ENCODE measurements at places on chromosomes 13 and 19. TPM values are rescaled to one million over a fixed set of nuclear protein-coding genes. Genes with fewer than 3 reads are reported as not detected.
A peak's percentile ranks its signal among the peaks of the same experiment; 100 is the strongest.

RFPL4A gene
- not detected for polyA plus RNA-seq

- no peak for DNase-seq
Measured at GRCh38 chr13:60689571-60689970, 292.6 kb downstream of the TDRD3 start.

DNA sequence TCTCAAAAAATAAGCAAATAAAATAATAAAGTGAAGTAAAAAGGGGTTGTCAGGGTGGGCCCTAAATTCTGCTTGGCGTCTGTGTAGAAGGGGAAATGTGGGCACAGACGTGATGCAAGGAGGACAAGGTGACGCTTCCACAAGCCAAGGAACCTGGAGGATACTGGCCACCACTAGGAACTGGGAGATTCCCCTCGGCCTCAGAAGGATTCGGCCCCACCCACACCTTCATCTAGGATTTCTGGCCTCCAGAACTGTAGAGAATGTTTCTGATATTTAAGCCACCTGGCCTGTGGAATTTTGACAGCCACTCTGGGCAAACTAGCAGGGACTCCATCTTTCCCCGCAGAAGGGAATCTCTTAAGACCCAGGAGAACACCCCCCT, 1.1 kb downstream of the PLEKHJ1 start:
- no peak for DNase-seq

GRCh38 chr13:102299366-102299765, 102.5 kb downstream of the FGF14 start:
- peak; percentile 43 for DNase-seq

RASIP1 gene
- 18.5 TPM for polyA plus RNA-seq

- no peak for DNase-seq
Measured at GRCh38 chr13:75915066-75915465, 278.9 kb downstream of the LMO7 start.

EDNRB gene
- 12.9 TPM for polyA plus RNA-seq

- DNase-seq: no peak
Measured at GRCh38 chr13:24854311-24854710, 90.3 kb downstream of the RNF17 start.

DNA sequence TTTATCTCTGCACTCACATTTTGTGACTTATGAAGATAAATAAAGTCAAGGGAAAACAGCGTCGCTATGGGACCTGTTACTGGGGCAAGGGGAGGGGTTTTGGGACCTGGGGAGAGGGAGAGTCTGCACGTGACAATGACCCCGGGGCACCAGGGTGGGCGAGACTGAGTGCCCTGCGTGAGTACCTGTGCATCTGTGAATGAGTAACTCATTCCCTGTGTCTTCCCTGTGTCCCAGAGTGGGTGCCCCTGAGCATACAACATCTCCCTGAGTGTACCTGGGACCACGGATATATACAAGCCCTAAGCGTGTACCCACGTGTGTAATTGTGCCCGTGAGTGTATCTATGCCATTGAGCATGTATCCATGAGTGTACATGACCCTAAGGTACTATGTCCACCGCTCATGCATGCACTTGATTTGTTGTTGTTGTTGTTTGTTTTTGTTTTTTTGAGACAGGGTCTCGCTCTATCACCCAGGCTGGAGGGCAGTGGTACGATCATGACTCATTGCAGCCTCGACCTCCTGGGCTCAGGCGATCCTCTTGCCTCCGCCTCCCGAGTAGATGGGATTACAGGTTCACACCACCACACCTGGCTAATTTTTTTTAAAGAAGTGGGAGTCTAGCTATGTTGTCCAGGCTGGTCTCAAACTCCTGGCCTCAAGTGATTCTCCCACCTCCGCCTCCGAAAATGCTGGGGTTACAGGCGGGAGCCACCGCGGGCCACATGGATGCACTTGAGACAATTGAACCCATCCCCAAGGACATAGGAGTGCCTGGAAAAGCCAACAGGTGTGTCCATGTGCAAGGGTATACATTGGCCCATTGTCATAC, 645 bp upstream of the TRAPPC5 start:
- no peak for DNase-seq

- DNase-seq: no peak
Measured at GRCh38 chr19:30330266-30330665, 41.9 kb upstream of the ZNF536 start.

DNA sequence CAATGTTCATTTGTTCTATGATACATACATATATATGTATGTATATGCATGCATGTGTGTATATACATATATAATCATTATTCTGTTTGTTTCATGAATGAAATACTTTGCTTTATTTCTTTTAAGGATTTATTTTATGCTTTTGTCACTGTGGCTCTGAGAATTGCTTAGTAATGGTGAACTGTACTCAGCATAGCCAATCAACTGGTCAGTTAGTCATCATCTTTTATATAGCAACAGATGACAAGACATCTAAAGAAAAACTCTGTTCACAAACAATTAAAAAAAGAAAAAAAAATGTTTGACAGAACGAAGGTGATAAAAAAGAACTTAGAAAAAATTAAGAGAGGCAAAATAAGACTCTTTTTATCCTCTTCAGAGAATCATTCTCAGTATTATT, 1440.3 kb downstream of the PCDH9 start:
- DNase-seq: no peak

DNA sequence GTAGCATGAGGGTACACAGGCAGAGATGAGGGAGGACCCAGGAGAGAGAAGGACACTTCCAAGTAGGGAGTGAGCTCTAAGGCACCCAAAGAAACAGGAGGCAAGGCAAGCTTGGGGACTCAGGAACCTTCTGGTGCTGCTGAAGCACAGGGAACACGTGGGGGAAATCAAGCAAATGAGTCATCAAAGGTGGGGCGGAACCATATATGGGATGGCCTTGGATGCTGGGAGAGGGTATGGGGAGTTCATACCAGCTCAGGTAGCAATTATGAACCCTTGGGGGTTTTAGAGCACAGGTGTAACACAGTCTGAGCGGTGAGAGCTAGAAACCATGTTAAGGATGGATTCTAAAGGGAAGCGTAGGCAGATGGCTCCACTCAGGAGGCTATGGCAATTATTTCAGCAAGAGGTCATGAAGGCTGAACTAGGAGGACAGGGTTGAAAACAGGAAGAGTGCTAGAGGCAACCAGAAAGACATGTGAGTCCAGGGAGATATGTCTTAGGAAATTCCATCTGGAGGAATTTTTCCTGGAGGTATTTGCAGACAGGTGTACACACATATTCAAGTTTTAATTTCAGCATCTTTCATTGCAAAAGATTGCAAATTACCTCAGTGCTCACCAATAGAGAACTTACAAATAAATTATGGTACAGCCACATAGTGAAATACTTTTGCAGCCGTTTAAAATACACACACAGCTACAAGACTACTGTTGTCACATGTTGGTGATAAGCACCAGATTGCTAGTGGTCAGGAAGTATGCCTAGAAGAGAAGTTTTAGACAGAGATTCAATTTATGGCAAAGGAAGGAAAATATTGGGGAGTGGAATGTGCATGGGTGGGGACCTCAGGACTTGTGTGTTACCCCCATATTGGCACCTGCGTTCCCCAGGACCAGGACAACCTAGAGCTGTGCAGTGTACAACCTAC, 77.0 kb downstream of the STARD13 start:
- DNase-seq: no peak

DNA sequence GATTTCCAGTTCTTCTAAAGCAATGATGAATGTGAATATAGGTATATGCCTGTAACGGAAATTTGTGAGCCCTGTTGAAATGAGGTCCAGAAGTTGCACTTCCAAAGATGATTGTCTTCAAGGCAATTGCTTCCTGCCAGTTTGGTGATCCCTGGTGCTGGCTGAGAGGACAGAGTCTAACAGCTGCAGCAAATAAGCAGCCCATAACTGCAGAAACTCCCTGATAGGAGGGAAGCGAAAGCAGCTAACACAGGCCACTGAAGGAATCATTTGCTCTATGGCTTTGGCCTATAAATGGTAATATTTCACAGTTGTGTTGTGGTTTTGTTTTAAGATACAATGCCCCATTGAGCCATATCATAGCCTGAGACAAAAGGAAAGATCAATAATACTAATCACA, 451.5 kb upstream of the MIR17HG start:
- DNase-seq: peak; percentile 9

GRCh38 chr19:39319892-39320248, 793 bp downstream of the LRFN1 start:
- DNase-seq: no peak

DNA sequence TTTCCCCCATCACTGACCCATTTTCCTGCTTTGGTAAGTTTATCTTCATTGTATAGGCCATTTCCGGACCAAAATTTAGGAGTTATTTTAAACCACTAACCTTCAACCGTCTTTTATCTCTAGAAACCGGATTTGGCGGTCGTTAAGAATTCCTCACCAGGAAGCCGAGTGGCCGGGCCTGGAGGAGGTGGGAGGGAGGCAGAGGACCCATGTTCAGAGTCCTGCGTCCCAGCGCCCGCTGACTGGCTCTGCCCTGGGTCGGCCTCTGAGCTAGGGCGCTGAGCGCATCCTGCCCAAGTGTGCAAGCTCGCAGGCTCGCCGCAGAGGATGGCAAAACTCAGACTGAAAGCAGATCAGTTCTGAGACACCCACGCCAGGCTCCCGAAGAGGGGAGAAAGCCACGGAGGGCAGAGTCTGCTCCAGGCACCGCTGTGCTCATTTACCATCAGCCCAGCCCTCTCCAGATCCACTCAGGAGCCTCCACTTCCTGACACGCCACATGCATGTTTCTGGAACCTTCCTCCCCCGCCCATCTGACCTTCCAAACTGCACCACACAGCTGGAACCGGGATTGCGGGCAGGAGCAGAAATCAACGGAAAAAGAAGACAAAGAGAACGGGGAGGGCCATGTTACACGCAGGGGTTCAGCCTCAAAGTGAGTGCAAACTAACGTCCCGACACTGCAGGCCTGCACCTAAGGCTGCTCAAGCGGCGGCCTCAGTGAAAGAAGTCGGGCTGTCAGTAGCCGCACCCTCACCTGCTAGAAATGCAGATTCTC, 8.3 kb downstream of the COL4A1 start:
- no peak for DNase-seq

DNA sequence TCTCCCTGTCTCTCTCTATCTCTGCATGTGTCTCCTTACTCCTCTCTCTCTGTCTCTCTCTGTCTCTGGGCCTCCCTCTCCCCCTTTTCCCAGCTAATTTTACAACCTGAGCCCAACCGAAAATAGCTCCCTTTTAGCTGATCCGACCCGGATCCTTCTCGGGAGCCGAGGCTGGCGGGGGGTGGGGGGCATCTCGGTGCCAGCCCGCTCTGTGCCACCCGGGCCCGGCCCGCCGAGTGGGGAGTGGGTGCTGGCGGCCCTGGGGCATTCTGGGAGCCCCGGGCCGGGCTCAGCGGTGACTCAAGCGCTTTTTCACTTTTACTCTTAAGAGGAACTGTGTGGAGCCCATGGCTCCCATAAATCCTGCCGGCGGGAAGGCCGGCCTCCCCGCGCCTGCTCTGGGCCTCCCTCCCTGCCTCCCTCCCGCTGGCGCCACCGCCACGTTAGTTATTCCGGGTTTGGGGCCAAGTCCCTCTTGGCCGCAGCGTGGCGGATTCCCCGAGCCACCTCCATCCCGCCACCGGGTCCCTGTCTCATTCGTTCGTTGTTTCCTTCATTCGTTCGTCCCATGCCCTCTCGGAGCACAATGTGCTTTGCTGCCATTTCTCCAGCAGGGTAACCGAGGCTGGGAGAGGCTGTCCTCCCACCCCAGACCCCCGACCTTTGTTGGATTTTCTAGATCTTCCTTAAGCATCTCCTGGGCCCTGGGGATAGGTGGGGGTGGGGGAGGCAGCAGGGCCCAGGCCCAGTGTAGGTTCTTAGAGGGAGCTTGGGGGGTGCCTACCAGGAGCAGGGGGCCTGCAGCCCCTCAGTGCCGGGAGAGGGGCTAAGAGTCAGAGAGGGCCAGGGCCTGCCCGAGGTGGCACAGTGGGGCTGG, 3.2 kb downstream of the NFIC start:
- DNase-seq: peak; percentile 83

TPP2 gene
- 71.5 TPM for polyA plus RNA-seq

DNA sequence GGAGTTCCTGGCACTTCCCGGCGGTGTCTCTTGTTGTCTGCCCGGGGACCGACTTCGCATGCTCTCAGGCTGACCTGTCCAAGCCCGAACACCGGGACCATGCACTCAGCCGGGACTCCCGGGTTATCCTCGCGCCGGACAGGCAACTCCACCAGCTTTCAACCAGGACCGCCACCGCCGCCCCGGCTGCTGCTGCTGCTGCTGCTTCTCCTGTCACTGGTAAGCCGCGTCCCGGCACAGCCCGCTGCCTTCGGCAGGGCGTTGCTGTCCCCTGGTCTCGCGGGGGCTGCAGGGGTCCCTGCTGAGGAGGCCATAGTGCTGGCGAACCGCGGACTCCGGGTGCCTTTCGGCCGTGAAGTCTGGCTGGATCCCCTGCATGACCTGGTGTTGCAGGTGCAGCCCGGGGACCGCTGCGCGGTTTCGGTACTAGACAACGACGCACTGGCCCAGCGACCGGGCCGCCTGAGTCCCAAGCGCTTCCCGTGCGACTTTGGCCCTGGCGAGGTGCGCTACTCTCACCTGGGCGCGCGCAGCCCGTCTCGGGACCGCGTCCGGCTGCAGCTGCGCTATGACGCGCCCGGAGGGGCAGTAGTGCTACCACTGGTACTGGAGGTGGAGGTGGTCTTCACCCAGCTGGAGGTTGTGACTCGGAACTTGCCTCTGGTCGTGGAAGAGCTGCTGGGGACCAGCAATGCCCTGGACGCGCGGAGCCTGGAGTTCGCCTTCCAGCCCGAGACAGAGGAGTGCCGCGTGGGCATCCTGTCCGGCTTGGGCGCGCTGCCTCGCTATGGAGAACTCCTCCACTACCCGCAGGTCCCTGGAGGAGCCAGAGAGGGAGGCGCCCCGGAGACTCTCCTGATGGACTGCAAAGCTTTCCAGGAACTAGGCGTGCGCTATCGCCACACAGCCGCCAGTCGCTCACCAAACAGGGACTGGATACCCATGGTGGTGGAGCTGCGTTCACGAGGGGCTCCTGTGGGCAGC, 661 bp downstream of the FREM2 start:
- DNase-seq: no peak

- DNase-seq: peak; percentile 75
Measured at GRCh38 chr13:33524086-33524485, 238.5 kb upstream of the STARD13 start.

DNA sequence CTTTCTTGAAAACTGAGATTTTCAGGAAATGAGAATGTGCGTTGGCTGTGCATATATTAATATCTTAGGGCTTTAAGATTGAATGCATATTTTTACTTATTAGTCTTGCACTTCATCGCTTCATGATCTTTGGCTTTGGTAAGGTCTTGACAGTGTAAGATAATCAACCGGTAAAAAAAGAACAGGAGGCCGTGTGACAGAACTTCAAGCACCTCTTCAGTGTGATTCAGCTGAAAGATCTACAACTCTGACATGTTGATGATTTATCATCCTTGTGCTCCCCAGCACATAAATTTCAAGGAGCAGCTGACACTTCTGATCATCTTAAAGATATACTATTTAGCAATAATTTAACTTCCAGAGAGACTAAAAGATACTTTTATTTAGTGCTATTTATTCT, 195.1 kb downstream of the HS6ST3 start:
- DNase-seq: no peak

DNA sequence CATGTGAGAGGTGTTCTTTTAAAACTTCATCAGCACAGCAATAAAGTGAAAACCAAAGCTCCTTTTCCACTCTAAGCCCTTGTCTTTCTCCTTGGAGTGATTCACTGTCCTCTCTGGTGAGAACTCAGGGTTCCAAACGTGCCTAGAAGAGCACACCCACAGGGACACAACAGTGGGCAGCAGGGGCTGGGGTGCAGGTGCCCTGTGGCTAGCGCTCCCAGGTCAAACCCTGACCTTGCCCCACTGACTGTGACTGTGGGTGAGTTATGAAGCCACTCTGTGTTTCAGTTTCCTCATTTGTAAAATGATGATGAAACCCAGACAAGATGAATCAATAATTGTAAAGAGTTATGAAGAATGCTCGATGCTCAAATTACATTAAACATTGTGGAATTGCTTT, 37.6 kb upstream of the IGFL1 start:
- no peak for DNase-seq

GRCh38 chr13:89212186-89212585, 1541.0 kb downstream of the SLITRK5 start:
- no peak for DNase-seq
